Posterior vena cava (tissue), 2 donors: ENCODE measurements at places on chromosomes 1 and 21. TPM values are rescaled to one million over a fixed set of nuclear protein-coding genes. Genes with fewer than 3 reads are reported as not detected.

- no peak for DNase-seq
These were observed 1.9 kb upstream of the SAMD13 start for GRCh38 chr1:84299536-84300170.

DNA sequence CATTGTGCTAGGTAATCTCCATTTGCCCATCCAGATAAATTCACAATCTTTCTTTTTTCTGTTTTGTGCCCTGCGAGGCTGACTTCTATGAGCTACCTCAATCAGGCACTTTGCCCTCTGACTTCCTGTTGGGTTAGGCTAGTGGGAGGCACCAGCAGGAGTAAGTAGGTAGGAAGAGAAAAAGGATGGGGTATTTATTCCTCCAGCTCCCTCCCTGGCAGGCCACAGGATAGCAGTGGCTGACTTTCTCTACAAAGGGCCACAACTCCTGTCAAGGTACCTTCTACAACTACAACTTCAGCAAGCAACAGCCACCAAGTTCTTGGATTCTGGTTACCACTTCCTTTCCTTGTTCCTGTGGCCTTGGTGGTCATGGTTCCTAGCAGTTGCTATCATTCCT, 18.8 kb upstream of the GORAB start:
- DNase-seq, result no peak

DNA sequence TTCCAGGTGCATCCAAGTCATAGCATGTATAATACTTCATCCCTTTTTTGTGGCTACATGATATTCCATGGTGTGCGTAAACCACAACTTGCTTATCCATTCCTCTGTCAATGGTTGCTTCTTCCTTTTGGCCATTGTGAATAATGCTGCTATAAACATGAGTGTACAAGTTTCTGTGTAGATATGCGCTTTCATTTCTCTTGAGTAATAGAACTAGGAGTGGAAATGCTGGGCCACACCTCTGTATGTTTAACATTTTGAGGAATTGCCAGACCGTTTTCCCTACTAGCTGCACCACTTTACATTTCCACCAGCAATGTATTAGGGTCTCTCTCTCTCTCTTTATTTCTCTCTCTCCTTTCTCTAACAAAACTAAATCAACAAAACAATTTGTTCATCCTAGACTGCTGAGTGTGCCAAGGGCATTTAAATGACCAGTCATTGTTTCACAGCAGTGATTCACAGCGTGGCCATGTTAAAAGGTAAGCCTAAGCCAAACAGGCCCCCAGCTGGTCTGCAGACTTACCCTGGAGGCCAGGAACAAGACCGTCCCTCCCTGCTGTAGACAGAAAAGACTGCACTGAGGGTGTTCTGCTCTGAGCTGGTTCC, 53.2 kb upstream of the LYST start:
- no peak for DNase-seq

DNA sequence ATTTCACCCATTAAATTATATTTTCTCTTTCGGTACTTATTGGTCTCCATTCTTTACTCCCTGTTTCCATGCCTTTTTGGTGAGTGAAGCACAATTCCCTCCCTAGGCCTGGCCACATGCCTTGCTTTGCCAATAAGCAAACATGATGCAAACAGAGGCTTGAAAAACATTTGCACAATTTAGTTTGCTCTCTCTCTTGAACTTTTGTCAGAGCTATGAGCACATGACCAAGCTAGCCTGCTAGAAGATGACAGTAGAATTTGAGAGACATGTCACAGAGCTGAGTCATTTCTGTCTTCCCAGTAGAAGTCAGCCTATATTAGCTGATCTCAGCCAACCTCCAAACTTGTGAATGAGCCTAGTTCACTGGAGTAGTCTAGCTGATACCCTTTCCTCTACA, 24.6 kb downstream of the ANGPTL3 start:
- no peak for DNase-seq

- DNase-seq, result no peak
These were observed 64.2 kb upstream of the SLC22A15 start for GRCh38 chr1:115912116-115912515.

OTUD7B gene
- total RNA-seq, result 20.9 TPM

PBX1 gene
- 84.2 TPM for total RNA-seq

CDA gene
- total RNA-seq, result 5.0 TPM
